ENCODE measurements at places on chromosomes 5 and 9.

DNA sequence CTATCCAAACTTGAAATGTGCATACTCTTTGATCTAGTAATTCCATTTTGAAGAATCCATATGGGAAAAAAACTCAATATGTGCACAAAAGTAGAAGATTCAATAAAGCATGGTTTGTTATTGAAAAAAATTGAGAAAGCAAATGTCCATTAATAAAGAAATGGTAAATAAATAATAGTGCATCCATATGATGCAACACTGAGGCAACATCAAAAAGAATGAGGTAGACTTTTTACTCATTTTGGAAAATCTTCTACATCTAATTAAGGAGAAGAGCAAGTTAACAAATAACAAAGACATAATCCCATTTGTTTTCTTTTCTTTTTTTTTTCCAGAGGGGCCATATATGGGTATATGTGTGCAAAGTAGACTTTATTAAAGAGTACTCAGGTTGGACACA is 52.5 kb upstream of the FST start:
- DNase-seq, result peak; percentile 8

- DNase-seq, result no peak
These were observed 36.0 kb upstream of the GOLM1 start for GRCh38 chr9:86135371-86135770.

- peak; percentile 80 for DNase-seq
These were observed 19.3 kb downstream of the RFK start for GRCh38 chr9:76374783-76375559.

GRCh38 chr9:108696156-108696555 is 159.6 kb downstream of the ACTL7B start:
- no peak for DNase-seq

Data from GM23248 (cell line).